Cardiac septum (tissue), 1 donor: ENCODE measurements at places on chromosomes 2 and 18. TPM values are rescaled to one million over a fixed set of nuclear protein-coding genes. Genes with fewer than 3 reads are reported as not detected.

GRCh38 chr2:186853951-186854350 lies 5.0 kb upstream of the ZSWIM2 start:
- no peak for DNase-seq

- no peak for DNase-seq
Measured at GRCh38 chr2:119230219-119231185, 6.9 kb downstream of the STEAP3 start.

DNA sequence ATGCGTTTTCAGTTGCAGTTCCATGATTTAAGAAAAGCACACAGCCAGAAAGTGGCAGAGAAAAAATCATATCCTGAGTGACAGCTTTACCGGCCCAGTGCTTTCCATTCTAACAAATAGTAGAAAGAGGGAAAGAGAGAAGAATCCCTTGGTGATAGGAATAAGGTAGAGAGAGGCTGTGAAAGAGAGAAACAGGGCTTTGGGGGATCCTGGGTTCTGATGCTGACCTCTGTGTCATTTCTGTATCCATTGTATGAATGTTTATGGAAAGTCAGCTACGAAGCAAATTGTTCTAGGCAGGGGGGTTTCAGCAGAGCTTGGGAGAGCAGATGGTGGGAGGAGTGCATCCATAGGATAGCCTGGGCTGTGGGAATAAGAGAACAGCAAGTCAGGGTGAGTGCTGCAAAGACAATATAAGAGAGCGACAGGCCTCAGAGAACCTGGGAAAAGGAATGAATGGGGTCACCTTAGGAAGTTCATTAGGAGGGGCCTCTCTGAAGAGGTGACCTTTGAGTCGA lies 203.4 kb upstream of the TNP1 start:
- no peak for DNase-seq

- DNase-seq, result no peak
Measured at GRCh38 chr2:2896643-2897042, 481.0 kb downstream of the EIPR1 start.

ABCA12 gene
- total RNA-seq, result not detected

DNA sequence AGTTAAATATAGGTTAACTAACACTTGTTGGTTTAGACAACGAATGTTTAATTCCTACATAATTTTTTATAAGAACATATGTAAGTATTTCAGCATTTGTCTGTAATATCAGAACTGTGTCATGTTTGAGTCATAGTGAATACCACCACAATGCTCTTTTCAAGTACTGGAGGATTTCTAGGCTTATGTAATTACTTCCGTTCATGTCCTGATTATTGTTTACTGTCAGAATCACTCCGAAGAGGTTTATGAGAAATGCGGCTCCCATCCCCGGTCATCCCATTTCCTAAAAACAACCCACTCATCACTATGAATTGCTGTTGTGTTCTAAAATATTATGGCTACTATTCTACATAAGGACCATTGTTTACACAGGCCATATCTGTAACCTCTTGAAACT lies 45.1 kb downstream of the CDH19 start:
- DNase-seq, result no peak

DNA sequence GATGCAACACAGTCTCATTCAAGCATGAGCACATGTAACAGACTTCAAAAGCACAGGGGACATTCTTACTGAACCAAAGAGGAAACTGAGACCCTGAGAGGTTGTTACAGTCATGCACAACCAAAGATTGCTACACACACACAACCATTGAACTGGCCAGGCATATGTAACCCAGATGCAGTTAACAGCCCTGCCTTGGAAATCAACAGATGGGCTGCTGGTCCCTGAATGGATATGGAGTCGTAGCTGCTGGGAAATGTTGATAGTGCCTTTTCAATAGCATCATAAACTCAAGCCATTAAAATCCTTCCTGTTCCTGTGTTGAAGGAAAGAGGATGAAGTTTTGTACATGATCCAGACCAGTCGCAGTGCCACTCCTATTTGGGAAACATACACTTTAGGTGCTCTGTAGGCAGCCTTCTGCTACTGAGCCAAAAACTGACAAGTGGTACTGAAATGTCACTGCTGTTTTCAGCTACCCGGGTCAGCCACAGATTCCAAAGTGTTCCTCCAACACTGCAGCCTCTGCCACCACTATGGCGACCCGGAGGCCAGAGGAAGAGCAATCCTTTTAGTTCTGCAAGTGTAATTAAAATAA lies 143.9 kb downstream of the CCBE1 start:
- DNase-seq, result no peak

- DNase-seq, result no peak
Measured at GRCh38 chr18:26654616-26655524, 106.5 kb upstream of the KCTD1 start.

DLGAP1 gene
- 6.5 TPM for total RNA-seq

GRCh38 chr2:39902103-39902502 lies 123.0 kb upstream of the THUMPD2 start:
- no peak for DNase-seq

- DNase-seq, result peak; percentile 67
Measured at GRCh38 chr2:239369631-239370161, 31.1 kb downstream of the HDAC4 start.

- DNase-seq, result no peak
Measured at GRCh38 chr2:31903109-31903780, 107.6 kb downstream of the MEMO1 start.

GRCh38 chr2:146939991-146940685 lies 904.7 kb upstream of the ACVR2A start:
- DNase-seq, result no peak

- no peak for DNase-seq
Measured at GRCh38 chr2:195647302-195647701, 9.7 kb upstream of the SLC39A10 start.

TTR gene
- not detected for total RNA-seq

GRB14 gene
- 2.2 TPM for total RNA-seq

CABYR gene
- 0.59 TPM for total RNA-seq

DNA sequence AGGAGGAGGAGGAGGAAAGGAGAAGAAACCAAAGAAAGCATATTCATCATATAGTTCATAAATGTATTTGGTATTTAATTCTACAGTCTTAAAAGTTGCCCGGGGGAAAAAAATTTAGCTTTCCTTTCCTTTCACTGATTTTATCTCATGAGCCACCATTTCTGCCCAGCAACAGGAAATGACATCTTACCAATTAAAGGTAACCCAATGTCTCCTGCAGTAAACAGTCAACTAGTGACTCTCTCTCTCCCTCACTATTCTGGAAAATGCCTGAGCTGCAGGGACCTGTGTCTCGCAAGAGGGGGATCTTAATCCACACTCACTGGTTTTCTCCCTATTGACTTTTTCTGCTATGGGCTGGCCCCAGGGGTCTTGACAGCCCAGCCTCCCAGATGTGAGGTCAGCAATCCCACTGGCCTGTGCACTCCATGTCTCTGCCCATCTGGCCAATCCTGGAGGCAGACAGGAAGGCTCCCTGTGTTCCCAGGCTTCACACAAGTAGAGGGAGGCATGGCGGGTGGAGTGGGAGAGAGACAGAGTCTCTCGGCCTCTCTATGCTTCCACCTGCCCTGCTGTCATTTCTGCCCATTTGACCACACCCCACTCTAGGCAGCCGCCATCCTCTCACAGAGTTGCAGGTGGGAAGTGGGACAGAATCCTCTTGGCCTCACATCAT lies 85.4 kb upstream of the CABLES1 start:
- DNase-seq, result no peak

DNA sequence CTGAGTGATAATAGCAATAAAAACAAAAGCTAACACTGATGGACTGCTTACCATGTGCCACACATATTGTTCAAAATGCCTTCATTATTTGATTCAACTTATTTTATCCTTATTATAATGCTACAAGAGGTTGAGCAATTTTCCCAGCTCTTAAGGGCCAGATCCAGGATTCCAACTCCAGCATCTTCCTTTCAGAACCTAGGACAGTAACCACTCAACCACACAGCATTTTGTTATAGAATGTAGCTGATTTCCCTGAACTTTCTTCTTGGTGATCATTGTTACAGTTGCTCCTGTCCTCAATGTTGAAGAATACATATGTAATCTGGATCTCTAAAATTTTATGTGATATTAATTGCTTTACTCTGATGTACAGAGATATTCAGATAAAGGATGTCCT lies 341.7 kb downstream of the PIK3C3 start:
- no peak for DNase-seq

DNA sequence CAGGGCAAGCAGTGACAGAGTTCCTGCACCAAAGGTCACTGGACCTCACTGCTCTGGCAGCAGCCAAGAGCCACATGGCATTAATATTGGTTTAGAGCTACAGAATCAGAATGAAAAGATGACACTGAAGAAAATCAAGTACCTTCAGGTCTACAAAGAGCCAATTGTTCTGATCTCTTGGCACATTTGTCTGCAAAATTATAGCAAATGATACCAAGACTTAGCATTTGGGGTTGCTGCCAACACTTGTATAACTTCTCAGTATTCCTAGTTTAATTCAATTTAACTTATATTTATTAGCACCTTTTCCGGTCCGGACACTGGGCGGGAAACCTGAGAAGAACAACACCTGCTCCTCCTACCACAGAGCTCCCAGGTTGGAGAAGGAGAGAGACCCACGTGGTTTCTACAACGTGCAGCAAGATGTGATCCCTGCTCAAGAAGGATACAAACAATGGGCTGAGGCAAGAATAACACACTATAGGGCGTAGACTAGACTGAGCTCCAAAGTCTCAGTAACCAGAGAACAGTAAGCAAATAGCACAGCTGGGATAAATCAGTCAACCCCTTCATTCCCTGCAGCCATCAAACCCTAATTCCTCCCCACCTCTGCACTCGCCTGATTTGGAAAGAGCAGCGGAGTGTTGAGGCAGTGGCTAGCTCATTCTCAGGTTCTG lies 2.4 kb downstream of the LRRC30 start:
- DNase-seq, result no peak
